T-helper 17 cell (primary cell): ENCODE measurements at places on chromosomes 11 and 22. TPM values are rescaled to one million over a fixed set of nuclear protein-coding genes. Genes with fewer than 3 reads are reported as not detected.

- no peaks in the 10 kb centered on the region for H3K27me3 ChIP-seq
- peak overlapping the region; percentile 88 for H3K4me3 ChIP-seq
- peaks cover 75% of the 10 kb centered on the region for H3K4me1 ChIP-seq
- H3K27ac ChIP-seq = peak overlapping the region; percentile 96
- DNase-seq = no peak
These were observed 2.6 kb upstream of the RRM1 start for GRCh38 chr11:4092026-4092425.

DNA sequence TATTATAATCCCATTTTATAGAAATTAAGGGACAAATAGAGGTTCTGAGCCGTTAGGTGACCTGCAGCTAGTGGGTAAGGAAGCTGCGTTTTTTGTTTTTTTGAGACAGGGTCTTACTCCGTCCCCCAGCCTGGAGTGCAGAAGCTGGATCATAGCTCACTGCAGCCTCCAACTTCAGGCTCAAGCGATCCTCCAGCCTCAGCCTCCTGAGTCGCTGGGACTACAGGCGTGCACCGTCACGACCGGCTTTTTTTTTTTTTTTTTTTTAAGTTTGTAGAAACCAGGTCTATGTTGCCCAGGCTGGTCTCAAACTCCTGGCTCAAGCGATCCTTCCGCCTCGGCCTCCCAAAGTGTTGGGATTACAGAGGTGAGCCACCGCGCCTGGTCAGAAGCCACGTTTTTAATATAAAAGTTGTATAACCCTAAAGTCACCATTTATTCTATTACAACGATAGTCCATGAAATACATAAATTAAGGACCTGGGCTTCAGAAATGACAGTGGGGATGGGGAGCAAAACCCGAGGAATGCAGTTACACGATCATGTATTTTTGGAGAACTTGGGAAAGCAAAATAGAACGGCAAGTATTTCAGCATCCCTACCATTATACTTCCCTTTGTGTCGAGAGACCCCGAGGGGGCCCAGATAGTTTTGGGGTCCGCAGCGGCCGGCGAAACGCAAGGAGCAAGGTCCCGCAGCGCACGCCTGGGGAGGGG is 638 bp downstream of the SAAL1 start:
- H3K4me1 ChIP-seq = peaks cover 30% of the 10 kb centered on the region
- no peak for DNase-seq
- H3K27ac ChIP-seq = peak overlapping the region; percentile 94
- peaks cover 10% of the 10 kb centered on the region for H3K36me3 ChIP-seq
- peak overlapping the region; percentile 94 for H3K4me3 ChIP-seq

DNA sequence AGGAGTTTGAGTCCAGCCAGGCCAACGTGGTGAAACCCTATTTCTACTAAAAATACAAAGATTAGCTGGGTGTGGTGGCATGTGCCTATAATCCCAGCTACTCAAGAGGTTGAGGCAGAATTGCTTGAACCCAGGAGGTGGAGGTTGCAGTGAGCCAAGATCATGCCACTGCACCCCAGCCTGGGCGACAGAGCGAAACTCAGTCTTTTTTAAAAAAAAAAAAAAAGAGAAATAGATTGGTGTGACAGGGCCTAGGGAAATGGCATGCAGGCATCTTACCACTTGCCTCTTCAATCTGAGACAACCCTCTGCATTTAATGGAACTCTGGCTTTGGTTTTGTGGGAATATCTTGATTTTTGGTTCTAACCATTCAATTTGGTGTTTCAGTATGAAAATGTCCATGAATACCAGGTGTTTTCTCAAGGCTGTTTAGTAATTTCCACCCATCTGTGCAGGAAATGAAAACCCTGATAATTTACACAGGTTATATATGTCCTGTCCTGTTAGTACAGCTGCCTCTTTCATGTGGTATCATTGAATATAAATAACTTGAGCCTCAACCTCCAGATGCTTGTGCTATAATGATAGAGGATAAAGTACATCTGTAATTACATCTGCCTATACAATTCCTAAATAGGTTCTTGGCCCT is 8.4 kb downstream of the XBP1 start:
- H3K27ac ChIP-seq = peak overlapping the region; percentile 81
- H3K27me3 ChIP-seq = no peaks in the 10 kb centered on the region
- peaks cover 43% of the 10 kb centered on the region for H3K4me1 ChIP-seq
- peak overlapping the region; percentile 39 for H3K4me3 ChIP-seq

GRCh38 chr11:115927823-115928329 is 423.7 kb upstream of the CADM1 start:
- no peaks in the 10 kb centered on the region for H3K4me1 ChIP-seq
- no peaks in the 10 kb centered on the region for H3K27me3 ChIP-seq
- no peak overlapping the region for H3K4me3 ChIP-seq
- no peak overlapping the region for H3K27ac ChIP-seq

- DNase-seq = no peak
- H3K27me3 ChIP-seq = peaks cover 76% of the 10 kb centered on the region
- H3K36me3 ChIP-seq = no peaks in the 10 kb centered on the region
These were observed 518 bp upstream of the CHRM1 start for GRCh38 chr11:62921573-62922188.

POU2F3 gene
- total RNA-seq = not detected
